EL (cell line): ENCODE measurements at places on chromosomes 6 and 20.

DNA sequence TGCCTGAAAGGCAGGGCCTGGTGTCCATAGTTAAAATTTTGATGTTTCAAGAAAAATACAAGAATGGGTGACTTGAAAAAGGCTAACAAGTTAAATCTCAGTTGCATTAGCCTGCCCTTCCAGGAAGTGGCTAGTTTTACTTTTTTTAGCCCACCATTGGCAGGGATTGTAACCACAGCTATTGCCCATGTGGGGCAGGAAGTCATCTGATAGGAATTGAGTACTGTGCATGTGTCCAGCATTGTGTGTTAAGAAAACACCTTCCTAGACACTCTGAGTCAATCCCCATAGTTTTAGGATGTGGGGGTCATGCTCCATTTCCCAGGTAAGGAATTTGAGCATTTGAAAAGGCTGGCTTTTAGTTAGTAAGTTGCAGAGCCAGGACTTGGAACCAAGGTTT is 26.9 kb downstream of the LYRM2 start:
- peak; percentile 36 for DNase-seq

GRCh38 chr20:40702504-40702903 is 13.5 kb upstream of the MAFB start:
- no peak for DNase-seq

DNA sequence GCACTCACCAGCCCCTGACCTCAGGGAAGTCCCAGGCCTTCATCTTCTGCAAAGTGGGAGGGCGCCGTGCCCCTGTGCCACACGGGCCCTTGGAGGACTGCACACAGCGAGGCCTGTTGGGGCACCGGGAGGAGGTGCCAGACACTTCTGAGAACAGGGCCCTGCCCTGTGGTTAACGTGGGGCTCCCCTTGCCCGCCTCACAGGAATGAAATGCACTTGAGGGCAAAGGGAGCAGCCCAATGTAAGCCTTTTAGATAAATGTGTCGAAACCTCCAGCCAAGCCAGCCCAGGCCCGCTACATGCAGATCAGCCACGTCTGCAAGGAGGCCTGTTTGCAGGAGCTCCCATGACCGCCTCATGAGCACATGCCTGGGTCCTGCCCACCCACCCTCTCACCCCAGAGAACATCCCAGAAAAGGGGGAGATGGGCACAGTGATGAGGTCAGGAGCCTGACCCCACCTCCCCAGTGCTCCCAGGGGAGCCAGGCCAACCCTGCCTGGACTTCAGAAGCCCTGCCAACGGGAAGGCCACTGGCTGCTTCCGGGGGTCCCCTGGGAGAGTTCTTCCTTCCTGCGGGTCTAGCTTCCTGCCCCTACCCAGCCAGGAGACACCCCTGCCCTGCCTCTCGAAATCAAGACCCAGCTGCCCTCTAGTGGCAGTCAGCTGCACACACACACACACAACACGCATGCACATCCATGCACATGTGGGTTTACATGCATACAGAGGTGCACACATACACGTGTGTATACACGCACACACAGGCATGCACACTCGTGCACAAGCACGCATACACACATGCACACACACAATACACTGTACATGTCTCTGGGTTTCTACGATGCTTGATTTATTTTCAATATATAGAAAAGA is 178.7 kb downstream of the TAF4 start:
- peak; percentile 33 for DNase-seq

- DNase-seq, result peak; percentile 35
These were observed 7.4 kb upstream of the SLC23A2 start for GRCh38 chr20:5008759-5009158.

DNA sequence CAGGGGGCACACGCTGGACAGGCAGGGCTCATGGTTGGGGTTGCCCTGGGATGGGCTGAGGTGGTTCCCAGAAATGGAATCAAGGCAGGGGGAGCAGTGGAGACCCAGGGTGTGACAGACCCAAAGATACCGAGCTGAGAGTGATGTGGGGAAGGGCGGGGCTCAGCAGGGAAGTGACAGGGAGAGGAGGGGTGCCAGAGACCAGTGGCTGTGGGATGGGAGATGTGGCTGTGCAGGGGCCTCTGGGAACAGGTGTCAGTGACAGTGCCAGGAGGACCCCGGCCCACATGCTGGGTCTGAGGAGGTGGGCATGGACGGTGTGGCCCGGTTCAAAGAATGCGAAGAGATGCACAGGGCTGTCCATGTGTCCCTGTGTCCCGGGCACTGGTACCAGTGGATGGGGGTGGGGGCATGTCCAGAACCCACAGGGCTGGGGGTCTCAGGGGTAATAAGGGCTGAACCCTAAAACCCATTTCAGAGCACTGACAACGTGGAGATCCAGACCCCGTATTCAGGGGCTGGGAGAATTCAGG is 1.0 kb downstream of the CABLES2 start:
- no peak for DNase-seq

GRCh38 chr6:31794866-31795615 is 511 bp downstream of the VARS1 start:
- no peak for DNase-seq

DNA sequence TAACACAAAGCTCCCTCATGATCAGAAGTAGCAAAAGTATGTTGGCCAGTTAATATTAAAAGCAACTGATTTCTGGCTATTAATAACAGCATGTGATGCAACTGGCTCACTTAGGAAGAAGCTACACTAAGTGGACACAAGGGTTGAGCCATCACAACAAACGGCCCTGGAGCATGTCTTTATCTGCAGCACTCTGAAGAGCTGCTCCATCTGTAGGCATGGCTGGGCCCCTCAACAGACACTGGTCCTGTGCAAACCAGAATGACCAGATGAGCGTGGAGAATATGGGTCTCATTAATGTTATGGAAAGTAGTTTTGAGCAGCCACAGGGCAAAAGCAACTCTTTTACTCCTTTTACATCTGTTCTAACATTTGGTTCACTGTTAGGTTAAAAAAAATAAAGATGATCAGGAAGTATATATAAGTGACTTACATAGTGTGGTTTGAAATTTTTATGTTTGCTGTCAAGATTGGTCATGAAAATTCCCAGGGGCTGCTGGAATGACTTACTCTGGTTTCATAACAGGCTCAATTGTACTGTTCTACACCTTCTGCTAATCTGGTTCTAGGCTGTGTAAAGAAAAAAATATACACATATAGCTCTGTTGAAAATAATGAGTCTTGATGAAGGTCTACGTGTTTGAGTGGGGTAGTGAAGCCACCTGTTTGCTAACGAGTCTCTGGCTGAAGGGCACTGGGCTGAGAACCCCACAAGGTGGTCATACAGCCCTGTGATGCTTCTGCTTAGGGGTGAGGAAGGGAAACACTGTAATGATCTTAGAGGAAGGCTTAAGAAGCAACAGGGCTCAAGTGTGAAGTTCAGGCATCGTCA is 58.1 kb downstream of the INSM1 start:
- no peak for DNase-seq

- peak; percentile 8 for DNase-seq
These were observed 76.0 kb downstream of the MKKS start for GRCh38 chr20:10357974-10358373.

DNA sequence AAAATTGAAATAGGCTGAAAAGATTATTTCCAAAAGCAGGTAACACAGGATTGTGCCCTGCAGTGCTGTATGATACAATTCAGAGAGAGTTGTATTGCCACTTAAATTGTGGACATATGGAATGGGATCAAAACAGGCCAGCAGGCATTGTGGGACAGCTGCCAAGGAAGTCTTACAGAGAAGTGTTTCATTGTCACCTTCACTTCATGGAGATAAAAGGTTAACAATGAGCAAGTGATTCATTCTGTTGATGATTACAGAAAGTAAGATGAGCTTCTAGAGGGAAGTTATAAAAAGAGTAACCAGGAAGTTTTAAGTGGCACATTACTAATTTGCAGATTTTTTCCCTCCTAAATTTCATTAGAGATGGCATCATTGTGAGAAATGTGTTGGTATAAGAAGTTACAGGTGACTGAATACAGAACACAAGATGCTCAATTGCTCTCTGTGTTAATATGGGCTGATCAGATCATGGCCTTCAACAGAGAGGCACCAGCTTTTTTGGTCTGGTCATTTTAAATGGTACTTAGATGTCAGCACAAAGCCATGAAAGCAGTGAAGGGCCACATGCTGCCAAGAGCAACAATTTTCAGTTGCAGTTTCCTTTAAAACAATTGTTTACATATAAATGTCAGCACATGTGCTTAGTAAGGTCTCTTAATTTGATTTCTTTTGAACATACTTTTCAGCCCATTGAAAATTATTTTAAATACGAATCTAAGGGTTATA is 402.5 kb upstream of the FKBP1C start:
- DNase-seq, result no peak

GRCh38 chr6:5096482-5096881 is 11.3 kb downstream of the PPP1R3G start:
- DNase-seq, result no peak

DNA sequence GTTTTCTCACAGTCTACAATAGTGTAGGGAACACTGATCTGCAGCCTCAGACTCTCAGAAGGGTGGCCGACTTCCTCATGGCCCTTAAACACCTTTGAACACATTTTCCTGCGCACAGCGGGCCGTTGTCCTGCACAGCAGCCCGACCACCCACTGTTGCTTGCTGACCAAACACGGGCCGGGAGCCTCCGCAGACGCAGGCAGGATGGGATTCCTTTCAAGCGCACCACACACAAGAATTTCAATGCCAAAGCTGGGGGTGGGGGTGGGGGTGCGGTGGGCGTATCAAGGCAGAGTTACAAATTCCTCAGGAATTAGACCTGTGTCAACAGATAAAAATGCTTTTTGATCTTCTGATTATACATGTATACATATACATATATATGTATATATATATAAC is 74.5 kb downstream of the HUS1B start:
- DNase-seq, result peak; percentile 30

DNA sequence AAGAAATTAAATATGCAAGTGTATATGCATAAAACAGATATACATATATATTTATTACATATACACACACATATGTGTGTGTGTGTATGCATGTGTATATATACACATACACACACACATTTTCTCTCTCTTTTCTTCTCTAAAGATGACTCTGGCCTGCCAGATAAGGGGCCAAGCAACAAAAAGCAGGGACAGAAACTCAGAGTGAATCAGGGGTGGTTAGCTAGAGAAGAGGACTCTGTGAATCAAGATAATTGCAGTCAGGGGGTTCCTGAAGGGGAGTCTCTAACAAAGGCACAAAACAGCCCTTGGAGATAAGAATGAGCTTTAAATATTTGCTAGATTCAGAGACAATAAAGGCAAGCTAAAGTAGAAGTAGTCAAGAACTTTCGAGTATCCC is 650.5 kb downstream of the UTRN start:
- DNase-seq, result no peak

DNA sequence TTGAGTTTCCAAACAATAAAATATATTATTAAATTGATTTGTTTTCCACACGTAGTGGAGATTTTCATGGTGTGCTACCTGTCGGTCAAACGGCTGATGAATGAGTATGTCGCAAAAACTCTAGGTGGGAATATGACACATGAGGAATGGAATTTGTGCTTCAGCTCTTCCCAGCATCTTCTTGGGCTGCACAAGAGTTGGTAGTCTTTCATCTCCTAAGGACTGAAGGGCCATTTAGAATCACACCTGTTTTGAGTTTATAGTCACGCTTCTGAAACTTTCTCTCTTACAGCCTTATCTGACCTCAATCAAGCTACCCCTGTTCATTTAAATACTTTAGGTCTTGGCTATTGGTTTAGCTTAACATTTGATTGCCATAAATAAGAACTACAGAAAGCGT is 157.7 kb upstream of the AKAP12 start:
- DNase-seq, result no peak

DNA sequence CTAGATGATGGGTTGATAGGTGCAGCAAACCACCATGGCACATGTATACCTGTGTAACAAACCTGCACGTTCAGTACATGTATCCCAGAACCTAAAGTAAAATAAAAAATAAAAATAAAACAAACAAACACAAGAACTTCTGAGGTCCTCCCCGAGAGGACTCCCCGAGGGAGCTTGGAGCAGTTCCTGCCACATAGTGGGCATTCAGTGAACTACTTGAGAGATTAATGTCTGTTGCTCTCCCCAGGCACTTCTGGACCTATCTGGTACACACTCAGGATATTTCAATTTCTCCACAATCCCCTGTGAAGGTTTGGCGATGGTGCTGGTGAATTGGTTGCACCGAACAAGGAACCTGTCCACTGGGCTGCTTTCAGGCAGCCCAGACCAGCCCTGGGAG is 311.2 kb downstream of the ESR1 start:
- no peak for DNase-seq

DNA sequence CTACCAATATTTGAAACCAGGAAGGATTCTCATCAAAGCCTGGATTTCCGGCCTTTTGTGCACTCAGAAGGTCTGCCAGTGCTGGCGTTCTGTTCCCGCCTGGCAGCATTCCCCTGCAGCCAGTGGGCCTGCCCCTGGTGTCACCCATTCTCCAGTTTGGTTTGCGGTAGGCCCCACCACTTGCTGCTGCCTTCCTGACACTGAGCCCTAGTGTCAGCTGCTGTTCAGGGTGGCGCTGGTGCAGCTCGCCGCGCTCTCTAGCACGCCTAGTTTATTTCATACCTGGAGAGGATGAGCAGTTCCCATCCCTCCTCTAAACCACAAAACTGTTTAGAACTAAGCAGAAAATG is 9.5 kb downstream of the NPEPL1 start:
- DNase-seq, result no peak

GRCh38 chr6:41375598-41376151 is 40.3 kb downstream of the NCR2 start:
- DNase-seq, result no peak

GRCh38 chr20:9409352-9409751 is 105.0 kb upstream of the LAMP5 start:
- peak; percentile 52 for DNase-seq

GRCh38 chr20:11459090-11459890 is 458.4 kb upstream of the BTBD3 start:
- peak; percentile 13 for DNase-seq

DNA sequence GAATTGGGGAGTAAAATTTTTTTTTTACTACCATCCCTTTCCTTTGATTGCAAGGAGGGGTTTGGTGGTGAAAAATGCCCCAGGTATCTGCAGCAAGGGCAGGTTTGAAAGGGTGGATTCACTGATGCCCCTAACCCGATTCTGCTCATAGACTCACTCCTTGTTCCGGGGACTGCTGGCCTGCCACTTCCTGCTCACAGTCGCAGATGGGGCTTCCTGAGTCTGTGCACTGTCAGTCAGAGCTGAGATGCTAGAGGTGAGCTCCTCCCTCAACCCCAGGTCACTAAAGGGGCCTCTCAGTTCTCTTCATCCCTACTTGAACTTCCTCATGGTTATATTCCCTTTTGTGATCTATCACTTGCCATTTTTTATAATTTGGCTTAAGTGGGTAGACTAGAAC is 357.9 kb downstream of the FARS2 start:
- no peak for DNase-seq

DNA sequence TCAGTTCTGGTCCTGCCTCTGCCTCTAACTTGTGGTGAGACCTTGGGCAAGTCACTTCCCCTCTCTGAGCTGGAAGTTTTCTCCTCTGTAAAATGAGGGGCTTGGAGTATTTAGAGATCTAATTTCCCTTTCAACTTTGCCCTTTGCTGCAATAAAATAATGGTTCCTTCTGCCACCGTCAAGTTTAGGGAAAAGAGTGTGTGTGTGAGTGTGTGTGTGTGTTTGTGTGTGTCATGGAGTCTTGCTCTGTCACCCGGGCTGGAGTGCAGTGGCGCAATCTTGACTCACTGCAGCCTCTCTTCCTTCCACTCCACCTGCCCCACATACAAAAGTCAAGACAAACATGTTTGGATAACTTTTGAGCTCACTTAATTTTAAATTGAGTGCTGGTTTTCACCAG is 39.2 kb upstream of the PIM1 start:
- peak; percentile 39 for DNase-seq
